ENCODE measurements at places on chromosomes 4 and X.

GRCh38 chr4:16916719-16917337 is 18.4 kb upstream of the LDB2 start:
- DNase-seq = peak; percentile 11

- no peak for DNase-seq
Observed at GRCh38 chr4:13190093-13190721, 293.9 kb downstream of the RAB28 start.

- no peak for DNase-seq
Observed at GRCh38 chrX:149531599-149531998, 9.2 kb upstream of the EOLA1 start.

DNA sequence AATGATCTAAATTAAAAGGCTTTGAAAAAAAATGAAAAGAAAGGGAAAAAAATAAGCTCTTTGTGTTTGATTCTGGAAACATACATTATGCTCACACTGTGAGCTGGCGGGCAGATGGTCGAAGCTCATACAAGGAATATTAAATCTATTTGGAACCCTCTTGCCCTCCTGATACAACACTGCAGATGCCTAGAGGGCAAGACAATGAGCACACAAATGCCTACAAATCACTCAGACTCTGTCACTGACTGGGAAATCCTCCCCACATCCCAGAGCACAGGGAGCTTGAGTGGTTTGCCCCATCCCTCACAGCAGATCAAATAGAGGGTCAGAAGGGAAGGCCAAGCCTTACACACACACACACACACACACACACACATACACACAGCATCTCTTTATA is 320.4 kb downstream of the HNRNPD start:
- DNase-seq = no peak

GRCh38 chrX:150833454-150834056 is 64.9 kb downstream of the CD99L2 start:
- DNase-seq = no peak

DNA sequence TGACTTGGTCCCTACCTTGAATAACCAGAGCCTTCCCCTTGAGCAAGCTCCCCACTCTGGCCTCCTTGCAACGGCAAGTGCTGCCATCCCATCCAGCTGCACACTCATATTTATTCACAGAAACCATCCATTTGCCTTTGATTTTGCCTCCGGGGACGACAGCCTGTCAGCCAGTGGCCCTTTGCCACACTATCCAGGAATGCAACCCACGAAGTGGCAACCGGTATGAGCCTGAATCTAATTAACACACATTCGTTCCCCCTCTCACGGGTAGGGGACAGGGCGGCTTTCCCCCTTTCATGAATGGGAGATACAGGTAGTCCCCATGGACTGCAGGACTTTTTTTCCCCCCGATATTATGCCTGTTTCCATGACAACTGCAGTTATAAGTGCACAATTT is 15.5 kb downstream of the CRMP1 start:
- no peak for DNase-seq

- DNase-seq = no peak
Observed at GRCh38 chr4:162506253-162506652, 342.5 kb upstream of the FSTL5 start.

GRCh38 chr4:148015058-148015457 is 283.2 kb downstream of the ARHGAP10 start:
- DNase-seq = no peak

GRCh38 chrX:97556359-97556758 is 672.7 kb downstream of the RPA4 start:
- DNase-seq = no peak

GRCh38 chr4:121155893-121156292 is 8.2 kb downstream of the TNIP3 start:
- no peak for DNase-seq

- DNase-seq = no peak
Observed at GRCh38 chr4:93802045-93802444, 26.5 kb upstream of the ATOH1 start.

DNA sequence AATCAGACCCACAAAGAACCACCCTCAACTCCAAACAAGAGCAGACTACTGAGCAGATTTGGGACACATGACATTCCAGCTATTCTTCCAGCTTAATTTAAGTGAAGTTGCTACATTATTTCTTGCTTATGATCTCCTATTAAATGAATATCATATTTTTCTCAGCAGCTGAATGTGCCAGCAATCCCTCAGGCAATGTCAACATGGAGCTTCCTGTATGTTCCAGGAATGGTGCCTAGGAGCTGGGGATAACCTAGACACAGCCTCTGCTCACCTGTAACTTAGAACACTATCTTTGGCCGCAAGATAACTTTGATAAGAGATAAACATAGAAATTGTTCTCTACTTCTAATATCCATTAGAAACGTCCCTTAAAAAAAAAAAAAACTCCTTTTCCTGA is 274.4 kb upstream of the RASGEF1B start:
- DNase-seq = no peak

DNA sequence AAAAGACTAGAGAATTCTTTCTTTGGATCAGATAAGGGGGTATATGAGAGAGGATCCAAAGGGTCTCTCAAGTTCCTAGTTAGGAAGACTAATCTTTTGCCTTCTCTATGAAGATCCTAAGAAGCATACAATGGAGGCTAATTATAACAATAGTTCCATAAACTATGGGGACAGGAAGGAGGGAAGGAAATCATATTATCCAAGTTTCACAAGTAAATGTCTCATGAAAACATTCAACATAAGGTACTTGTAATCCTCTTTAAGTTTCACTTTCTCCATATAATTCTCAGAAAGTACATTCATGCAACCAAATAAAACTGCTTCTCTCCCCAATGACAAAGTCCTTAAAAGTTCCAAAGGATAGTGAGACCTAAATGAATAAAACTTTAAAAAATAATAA is 27.1 kb downstream of the STX18 start:
- no peak for DNase-seq

DNA sequence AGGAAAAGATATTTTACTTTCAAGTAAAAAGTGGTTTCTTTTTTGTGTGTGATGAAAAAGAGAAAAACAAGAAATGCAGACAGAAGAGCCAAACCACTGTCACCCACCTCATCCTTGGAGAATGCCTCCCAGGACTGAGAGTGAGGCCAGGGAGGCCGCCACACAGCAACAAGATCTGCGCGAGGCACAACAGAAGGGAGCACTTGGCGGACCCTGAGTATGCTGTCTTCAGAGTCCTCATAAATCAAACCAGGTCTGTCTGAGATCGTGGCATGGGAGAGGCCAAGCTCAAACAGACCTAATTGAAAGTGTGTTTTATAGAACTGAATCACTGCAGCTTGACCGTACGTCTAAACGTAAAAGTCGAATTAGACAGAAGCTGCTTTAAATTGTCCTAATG is 134.3 kb upstream of the VCX2 start:
- DNase-seq = no peak

- DNase-seq = no peak
Observed at GRCh38 chr4:88792821-88793220, 95.2 kb upstream of the NAP1L5 start.

GRCh38 chrX:104430072-104430741 is 135.8 kb upstream of the IL1RAPL2 start:
- no peak for DNase-seq

- no peak for DNase-seq
Observed at GRCh38 chr4:30722359-30723200, 2.4 kb downstream of the PCDH7 start.

DNA sequence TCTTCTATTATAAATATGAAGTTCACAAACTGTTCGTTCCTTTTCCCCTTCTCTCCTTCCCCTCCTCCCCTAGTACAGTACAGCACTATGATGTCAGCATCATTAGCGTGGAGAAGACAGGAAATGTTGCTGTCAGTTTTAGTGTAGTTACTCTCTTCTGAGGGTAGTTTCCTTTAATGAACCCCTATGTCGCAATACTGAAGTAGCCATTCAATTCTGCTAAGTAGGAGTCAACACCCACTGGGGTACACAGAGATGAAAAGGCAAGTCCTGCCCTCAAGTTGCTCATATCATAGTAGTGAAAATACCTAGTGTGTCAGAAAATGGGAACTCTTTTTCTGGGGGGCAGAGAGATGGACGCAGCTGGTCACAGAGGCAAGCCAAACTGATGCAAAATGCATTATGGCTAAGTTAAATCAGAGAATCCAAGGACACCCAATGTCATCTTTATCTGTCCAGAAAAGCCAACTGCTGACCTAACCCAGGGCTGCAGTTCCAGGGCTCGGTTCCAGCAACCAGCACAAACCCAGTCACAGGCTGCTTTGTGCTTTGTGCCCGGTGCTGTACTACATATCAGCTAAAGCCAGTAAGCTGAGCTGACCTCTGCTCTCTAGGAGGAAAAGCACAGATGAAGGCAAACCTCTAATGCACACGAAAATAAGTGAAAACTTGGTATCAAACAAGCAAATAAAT is 31.5 kb downstream of the GRIA3 start:
- DNase-seq = no peak

DNA sequence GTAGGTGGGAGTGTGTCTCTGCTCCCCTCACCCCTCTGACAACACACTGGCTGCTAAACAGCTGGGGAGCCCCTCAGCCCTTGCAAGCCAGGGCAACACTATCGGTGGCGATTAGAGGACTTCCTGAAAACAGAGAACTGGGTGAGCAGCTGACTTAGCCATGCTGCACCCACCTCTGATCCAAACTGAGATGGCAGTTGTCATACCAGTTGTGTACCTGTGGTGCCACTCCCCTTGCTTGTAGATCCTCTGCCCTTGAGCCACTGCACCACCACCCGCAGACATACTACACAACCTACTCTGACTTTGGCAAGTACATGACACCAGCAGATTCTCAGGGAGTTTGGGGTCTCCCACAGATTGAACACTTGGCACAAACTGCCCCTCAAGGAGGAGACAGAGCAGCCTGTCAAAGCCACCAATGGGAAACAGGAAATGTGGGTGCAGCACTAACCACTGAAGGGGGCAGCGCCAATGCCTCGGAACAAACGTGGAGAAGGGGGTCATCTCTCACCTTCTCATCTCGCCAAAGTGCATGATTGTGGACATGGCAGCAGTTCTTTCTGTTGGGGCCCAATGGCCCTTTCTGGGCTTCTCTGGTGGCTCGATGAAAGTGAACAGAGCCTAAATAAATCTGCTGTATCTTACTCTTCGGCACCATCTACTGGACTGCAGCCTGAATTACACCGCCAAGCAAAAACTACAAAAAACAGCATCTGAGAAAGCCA is 119.8 kb downstream of the NEK1 start:
- DNase-seq = no peak

- DNase-seq = no peak
Observed at GRCh38 chrX:136080766-136081165, 66.6 kb upstream of the FHL1 start.

GRCh38 chr4:27861802-27862201 is 1001.2 kb downstream of the STIM2 start:
- DNase-seq = no peak

GRCh38 chr4:104901961-104902605 is 244.6 kb upstream of the TET2 start:
- DNase-seq = no peak

- DNase-seq = no peak
Observed at GRCh38 chr4:76726176-76726575, 171.8 kb downstream of the SOWAHB start.

- DNase-seq = no peak
Observed at GRCh38 chrX:7841084-7841805, 1.7 kb upstream of the VCX start.

DNA sequence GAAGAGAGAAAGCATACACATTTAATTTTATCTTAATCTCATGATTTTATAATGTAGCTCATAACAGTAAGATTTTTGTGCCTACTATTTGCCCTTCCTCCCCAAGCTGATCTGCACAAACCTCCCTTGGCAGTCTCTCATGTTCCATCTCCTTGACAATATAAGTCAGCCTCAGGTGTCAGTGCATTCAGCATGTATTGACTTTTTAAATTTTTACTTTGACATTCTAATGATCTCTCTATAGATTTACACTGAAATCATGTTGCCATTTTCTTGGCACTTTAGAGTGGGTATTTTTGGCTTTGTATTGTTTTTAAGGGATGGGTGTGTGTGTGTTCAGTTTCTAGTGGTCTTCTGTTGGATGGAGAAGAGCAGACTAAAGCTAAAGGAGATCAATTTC is 505.3 kb upstream of the CPEB2 start:
- no peak for DNase-seq

- DNase-seq = no peak
Observed at GRCh38 chr4:173522160-173522950, 7.7 kb downstream of the HAND2 start.

DNA sequence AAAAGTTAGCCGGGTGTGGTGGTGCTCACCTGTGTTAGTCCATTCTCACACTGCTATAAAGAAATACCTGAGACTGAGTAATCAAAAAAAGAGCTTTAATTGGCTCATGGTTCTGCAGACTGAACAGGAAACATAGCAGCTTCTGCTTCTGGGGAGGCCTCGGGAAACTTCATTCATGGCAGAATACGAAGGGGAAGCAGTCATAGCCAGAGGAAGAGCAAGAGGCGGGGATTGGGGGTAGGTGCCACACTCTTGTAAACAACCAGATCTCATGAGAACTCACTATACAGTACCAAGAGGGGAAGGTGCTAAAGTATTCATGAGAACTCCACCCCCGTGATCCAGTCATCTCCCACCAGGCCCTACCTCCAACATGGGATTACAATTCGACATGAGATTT is 64.1 kb downstream of the BEND4 start:
- no peak for DNase-seq

GRCh38 chr4:7524843-7525242 is 90.1 kb upstream of the PSAPL1 start:
- no peak for DNase-seq

DNA sequence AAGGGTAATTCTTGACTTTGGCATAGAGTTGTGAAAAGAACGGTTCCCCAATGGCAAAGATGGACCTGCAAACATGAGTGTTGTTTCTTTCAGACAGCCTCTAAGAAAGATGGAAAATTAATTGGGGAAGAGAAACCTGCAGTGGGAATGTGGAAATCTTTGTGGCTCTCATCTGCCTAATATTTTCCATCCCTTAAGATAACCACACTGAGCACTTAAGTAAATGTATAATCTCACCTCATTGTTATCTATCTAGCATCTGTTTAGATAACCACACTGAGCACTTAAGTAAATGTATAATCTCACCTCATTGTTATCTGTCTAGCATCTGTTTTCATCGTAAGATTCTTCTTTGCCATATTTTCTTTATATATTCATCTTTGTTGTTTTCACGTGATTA is 149.3 kb downstream of the NWD2 start:
- no peak for DNase-seq

DNA sequence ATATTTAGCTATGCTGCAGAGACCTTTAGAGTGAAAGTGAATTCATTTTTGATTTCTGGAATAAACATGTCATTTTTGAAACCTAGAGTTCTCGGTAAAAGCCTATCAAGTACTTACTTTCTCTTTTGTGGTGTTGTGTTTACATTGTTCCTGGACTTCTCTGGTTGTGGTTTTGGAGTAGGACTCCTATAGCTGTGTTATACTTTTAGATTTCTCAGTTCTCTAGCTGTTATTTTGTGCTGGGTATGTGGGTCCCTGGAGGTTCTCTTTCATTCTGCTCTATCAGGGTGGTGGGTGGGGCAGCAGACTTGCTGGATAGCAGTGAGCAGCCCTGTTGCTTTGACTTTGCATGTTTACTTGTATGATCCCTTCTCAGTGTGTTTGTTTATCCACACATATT is 25.6 kb upstream of the MSMO1 start:
- DNase-seq = no peak
